NCI-H526 treated with DMSO at 0.1 percent for 48 hours (cell line): ENCODE measurements at places on chromosomes 4 and X.

DNA sequence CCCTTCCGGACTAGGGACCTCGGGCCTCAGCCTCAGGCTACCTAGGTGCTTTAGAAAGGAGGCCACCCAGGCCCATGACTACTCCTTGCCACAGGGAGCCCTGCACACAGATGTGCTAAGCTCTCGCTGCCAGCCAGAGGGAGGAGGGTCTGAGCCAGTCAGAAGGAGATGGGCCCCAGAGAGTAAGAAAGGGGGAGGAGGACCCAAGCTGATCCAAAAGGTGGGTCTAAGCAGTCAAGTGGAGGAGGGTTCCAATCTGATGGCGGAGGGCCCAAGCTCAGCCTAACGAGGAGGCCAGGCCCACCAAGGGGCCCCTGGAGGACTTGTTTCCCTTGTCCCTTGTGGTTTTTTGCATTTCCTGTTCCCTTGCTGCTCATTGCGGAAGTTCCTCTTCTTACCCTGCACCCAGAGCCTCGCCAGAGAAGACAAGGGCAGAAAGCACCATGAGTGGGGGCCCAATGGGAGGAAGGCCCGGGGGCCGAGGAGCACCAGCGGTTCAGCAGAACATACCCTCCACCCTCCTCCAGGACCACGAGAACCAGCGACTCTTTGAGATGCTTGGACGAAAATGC is at the start of gene WAS:
TSS of gene WAS (plus strand) at position 389 of the 572 bp plus-strand sequence. CDS start at position 444, 55 bp downstream.
- DNase-seq, result no peak

DNA sequence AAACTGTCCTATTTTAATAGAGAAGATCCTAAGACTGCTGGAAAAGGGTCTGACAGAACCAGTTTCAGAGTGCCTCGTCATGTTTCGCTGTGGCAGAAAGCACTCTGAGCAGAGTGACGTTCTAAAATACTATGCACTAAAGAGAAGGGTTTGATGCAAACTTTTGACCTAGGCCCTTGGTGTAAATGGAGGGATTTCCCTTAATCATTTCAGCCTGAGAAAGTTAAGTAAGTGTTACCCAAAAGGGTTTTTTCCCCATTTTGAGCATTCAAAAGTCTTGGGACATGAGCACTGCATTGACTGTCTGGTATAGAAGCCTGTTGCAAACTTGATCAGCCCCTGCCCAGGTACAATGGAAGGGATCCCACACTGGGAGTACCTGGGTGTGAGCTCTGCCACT is 157.5 kb upstream of the ATOH1 start:
- DNase-seq, result no peak

GRCh38 chr4:158042591-158043030 is 130.2 kb downstream of the GASK1B start:
- DNase-seq, result no peak

DNA sequence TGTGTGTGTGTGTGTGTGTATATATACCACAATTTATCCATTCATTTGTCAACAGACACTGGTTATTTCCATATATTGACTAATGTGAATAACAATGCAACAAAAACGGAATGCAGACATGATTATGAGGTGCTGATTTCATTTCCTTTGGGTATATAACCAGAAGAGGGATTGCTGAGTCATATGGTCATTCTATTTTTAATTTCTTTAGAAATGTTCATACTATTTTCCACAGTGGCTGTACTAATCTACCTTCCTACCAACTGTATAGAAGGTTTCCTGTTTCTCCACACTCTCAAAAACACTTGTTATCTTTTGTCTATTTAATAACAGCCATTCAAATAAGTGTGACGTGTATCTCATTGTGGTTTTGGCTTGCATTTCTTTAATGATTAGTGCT is 269.9 kb downstream of the OPHN1 start:
- no peak for DNase-seq

DNA sequence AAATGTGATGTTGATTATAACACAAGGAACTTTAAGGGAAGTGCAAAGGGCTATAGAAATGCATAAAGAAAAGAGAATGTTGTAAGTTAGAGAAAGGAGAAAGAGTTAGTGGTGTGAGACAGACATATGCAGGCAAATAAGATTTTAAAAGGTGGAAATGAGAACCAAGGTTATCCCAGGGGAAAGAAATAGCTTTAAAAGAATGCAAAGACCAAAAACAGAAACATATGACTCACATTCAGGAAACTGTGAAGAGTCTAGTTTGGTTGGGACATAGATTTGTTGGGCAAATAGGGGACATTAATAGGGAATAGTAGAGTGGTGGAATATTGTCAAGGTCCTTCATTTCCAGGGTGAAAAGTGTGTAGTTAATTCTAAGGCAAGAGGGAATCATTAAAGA is 52.4 kb downstream of the MAPK10 start:
- no peak for DNase-seq

DNA sequence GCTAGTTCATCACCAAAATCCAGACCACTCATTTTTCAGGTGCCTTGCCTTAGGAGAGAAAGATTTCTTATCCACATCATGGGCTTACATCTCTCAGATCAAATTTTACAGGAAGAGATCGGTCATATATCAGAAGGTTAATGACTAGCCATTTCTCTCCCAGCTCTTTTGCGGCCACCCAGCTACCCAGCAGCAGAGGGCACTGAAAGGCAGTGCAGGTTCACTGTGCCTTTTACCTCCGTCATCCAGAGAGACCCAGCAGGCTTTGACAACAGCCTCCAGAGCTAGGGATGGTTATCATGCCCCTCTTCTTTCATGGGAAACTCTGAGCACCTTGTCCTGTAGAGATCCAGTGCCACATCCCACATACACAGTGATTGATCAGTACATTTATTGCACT is 384.8 kb downstream of the AFF2 start:
- DNase-seq, result no peak

DNA sequence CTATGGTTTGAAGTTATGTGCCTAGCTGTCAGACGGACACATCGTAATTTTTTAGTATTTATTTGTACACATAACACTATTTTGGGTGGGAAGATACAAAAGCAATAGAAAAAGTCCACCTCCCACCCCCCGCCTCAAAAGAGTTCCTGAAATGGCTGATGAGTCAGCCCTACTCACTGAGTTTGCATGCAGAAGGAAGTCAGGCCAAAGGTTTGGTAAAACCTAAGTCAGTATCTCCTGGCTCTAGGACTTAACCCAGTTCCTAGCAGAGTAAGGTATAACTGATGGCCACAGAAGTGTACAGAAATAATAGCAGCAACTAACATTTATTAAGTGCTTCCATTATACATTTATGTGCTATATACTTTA is 2.9 kb upstream of the KLHL2 start:
- DNase-seq, result no peak

DNA sequence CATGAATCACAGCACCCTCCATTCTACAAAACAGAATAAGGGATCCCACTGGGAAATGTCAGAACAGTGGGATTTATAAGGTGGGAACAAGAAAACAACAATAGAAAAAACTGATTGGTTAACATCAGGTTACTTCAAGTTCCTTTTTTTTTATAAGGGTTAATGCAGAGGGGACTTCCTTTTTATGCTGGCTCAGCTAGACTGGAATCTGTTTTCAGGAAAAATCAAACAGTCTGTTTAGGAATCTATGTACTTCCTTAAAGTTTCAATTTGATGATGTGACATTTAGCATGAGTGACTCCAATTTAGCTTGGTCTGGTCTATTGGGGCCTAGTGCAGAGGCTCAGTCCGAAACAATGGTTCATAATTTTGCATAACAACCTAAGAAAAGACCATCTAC is 192.9 kb downstream of the ADGRA3 start:
- DNase-seq, result no peak

- DNase-seq, result no peak
These were observed 27.2 kb downstream of the EPGN start for GRCh38 chr4:74335341-74336021.

- DNase-seq, result no peak
These were observed 37.4 kb downstream of the PPP2R2C start for GRCh38 chr4:6435010-6435409.

DNA sequence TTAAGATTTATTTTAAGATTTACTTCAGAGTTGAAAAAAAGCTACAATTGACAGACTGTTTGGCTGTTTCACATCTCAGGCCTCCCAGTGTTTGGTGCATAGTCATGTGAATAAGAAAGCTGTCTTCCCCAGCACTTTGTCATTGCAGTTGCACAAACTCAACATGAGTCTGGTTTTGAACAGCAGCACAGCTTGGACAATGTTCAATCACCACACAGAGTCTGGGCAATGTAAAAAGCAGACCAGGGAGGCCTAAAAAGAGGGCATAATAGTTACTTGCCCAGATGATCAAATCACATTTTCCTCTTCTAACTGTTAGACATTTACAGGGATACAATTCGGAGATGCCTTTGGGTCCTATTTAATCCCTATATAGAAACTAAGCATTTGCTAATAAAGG is 1055.0 kb downstream of the RPA4 start:
- DNase-seq, result no peak
